ENCODE measurements at places on chromosomes 3 and 15.
A peak's percentile ranks its signal among the peaks of the same experiment; 100 is the strongest.

GRCh38 chr3:98540346-98540745, 8.6 kb downstream of the GPR15 start:
- DNase-seq, result no peak

GRCh38 chr3:28103861-28104260, 137.6 kb upstream of the CMC1 start:
- no peak for DNase-seq

GRCh38 chr3:45181496-45181895, 35.3 kb upstream of the CDCP1 start:
- no peak for DNase-seq

GRCh38 chr3:165854696-165855095, 17.5 kb upstream of the BCHE start:
- DNase-seq, result no peak

- peak; percentile 87 for DNase-seq
Observed at GRCh38 chr15:91909574-91909973, 56.1 kb downstream of the SLCO3A1 start.

DNA sequence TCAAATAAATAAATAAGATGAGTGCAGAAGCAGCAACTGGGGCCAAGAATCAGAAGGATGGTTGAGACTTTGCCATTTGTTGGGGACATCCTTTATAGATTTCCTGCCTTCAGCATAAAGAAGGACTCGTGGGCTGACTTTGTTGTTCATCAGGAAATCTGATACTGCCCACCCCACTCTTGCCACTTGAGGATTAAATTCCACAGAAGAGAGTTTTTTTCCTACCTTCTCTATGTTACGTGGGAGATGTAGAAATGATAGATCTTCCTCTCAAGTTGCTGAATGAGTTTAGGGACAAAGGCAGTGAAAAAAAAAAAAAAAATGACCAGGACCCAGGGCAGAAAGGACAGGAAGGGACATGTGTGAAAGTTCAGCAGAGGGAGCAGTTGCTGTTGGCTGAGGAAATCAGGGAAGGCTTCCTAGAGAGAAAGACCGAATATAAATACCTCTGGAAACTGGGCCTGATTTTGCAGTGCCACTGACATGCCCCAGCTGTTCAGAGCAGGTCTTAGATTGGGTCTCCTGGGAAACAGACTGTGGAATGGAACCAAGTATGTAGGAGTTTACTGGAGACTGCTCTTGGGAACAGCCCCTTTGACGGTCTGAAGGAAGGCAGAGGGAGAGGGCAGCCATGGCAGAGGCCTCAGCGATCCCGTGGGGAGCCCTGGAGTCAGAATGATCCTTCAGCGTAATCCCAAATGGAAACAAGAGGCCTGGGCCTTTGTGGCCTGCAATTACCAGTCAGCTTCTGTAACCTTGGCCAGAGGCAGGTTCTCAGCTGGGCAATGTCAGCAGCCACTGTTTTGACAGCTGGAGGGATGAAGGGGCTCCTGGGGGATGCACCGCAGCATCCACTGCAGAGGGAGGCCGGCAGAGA, 50.9 kb downstream of the C3orf20 start:
- DNase-seq, result no peak

GRCh38 chr15:74062236-74062635, 20.1 kb downstream of the GOLGA6A start:
- no peak for DNase-seq

All from NCI-H187 treated with DMSO at 0.1 percent for 48 hours (cell line).